GM06990 (cell line): ENCODE measurements at places on chromosomes 2 and 18.

DNA sequence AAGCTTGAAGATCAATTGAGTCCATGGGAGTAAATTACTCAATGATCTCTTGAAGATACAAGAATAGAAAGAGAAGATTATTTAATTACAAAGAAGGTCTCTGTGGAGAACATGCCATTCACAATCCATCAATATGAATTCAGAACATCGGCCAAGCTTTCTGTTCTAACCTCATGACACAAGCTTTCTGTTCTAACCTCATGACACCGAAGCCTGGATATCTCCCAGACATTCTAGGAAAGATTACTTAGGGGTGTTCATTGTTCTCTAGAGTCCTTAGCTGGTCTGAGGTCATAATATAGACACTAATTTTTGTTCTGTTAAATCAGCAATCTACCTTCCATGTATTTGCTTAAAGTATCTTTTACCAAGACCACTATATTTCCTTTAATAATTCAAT lies 95.5 kb downstream of the RDH14 start:
- DNase-seq, result no peak

GRCh38 chr18:13392899-13393298 lies 174.3 kb downstream of the LDLRAD4 start:
- DNase-seq, result no peak

- DNase-seq, result no peak
Observed at GRCh38 chr2:135773917-135774316, 32.3 kb downstream of the UBXN4 start.

DNA sequence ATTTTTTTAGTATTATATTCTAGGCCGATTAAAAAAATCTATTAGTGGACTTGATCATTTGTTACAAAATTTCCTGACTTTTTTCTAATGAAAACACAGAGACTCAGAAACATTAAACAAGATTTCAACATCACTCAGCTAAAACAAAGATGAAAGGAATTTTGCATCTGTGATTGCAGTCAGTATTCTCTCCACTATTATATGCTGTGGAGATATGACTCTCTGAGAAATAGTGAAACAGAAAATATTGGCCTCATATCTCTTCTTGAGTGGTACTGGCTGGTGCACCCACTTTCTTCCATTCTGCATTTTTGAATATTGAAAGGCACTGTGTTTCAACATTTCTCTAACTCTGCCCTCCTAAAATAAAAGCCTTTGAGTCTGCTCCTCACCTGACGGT lies 914.2 kb downstream of the TSN start:
- no peak for DNase-seq

- no peak for DNase-seq
Observed at GRCh38 chr2:207103132-207103531, 62.6 kb downstream of the KLF7 start.

DNA sequence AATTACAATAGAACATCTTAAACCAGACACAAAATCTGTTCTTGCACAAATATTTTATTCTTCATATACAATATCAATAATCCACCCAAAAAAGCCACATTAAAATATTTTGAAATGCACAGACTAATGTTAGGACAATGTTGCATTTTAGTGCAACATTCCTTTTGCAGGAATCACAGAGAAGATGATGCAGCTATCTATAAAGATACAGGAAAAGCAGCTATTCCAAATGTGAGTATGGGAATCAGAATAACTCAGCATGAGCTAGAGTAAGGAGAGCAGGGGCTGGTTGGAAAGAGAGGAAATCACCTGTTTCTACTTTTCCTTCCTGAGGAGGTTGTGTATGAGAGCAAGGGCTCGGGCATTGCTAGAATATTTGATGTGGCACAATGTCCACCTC lies 4.8 kb downstream of the C2orf66 start:
- DNase-seq, result no peak

DNA sequence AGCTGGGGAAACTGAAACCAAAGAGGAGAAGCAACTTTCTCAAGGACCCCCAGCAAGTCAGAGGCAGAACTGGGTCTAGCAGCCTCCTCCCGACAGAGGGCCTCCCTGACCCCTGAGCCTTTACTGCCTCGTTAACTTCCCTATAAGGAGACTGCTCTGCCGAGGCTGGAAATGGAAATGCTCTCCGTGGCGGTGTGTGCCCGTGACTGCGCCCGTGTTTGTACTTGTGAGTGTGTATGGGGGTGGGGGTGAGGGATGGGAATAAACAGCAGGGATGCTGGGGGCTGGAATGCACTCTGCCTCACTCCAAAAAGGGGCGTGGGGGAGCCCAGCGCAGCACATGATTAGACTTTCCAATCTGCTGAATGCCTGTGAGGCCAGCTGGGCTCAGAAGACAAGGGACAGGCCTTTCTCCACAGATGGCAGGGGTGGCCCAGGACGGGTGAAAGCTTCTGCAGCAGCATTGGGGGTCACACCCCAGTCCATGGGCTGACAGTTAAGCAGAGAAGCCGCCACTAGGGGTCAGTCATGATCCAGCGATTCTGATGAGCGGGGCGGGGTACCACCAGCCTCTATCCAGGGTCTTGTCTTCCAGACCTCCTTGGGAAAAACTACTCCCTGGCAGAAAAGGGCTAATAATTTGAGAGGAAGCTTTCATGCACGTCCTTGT lies 26.8 kb downstream of the MPHOSPH10 start:
- DNase-seq, result no peak

DNA sequence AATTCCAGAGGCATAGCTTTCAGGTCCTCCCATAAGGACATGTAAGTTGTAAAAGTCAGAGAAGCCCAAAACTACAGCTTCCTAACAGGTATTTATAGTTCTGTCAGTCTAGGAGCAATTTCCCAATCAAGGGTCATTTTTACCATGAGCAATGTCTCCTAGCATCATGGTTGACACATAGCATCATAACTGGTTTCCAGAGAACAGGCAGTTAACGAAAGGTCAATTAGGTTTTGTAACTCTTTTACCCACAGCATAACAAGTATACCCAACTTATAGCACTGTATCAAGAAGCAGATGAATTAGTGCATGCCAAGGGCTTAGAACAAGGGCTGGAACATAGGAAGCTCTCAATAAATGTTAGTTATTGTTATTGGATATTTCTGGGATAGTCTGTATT lies 110.1 kb downstream of the MREG start:
- DNase-seq, result no peak

DNA sequence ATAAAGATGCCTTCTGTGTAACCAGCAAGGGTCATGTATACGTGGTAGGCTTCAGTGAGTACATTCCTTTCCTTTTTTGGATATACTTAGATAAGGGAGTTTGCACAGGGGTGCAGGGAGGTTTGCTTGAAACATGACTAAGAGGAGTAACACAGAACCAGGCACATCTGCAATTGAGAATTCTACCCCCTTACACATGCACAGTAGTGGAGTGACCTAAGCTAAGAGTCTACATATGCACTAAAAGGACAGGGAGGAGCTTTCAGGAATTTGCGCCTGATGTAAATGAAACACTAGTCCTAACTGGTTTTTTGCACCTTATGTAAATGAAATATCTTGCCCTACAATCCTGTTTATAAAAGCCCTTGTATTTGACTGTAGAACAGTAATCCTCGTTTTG lies 194.8 kb upstream of the NABP1 start:
- no peak for DNase-seq

DNA sequence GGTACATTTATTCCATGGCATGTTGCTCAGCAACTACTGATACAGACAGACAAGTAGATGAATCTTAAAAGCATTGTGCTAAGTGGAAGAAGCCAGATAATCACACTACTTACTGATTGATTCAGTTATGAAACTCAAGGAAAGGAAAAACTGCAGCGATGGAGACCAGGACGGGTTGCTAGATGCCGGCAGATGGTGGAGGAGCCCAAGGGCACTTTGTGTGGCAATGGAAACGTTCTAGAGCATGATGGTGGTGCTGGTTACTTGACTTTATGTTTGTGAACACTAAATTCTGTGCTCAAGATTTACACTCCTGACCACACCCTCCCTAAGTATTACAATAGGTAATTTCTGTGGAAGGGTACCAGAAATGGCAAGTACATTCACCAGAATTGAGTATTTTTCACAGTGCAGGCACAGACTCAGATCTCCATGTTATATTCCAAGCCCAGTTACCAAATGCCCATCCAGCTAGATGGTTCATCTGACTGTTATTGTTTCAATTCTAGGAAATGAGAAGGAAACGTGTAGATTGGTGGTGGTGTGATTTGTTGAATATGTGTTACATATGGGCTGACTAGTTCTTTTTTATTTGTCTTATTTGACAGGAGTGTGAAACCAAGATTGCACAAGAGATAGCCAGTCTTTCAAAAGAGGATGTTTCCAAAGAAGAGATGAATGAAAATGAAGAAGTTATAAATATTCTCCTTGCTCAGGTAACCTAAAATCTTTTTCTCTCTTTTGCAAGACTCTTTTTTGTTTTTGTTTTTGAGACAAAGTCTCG lies 55.1 kb downstream of the RALBP1 start:
- no peak for DNase-seq

GRCh38 chr2:78896536-78896935 lies 129.0 kb upstream of the REG3G start:
- no peak for DNase-seq

GRCh38 chr2:160695402-160696086 lies 201.9 kb upstream of the RBMS1 start:
- DNase-seq, result no peak

DNA sequence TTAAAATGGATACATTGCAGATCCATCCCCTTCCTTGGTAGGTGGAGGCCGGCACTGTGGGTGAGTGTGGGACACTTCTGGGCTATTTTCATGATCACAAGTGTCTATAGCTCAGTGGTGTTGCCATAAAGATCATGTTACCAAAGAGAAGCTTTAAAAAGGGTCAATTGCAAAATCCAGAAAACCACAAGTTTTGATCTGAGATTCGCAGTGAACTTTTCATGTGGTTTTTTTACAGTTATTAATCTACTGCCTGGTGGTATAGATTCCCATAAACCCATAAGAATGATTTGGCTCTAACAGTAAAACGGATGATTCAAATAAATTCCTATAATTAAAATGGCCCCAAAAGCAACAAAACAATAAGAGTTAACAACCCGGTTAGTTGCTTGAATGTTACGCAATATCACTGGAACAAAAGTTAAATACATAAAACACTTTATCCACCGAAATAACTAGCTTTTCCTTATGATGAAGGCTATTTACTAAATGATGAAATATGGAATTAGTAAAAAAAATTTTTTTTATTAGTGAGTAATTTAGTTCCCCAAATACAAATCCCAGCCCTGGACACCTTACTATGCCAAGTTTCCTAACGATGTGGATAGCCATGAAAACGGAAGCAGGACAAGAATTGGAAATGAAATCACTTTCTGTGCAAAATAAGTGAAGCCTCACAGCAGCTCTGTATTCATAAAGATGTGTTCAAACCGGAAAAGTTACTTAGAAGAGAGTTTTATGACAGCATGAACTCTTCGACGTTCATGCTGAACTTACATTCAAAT lies 95.6 kb upstream of the THOC1 start:
- DNase-seq, result no peak

DNA sequence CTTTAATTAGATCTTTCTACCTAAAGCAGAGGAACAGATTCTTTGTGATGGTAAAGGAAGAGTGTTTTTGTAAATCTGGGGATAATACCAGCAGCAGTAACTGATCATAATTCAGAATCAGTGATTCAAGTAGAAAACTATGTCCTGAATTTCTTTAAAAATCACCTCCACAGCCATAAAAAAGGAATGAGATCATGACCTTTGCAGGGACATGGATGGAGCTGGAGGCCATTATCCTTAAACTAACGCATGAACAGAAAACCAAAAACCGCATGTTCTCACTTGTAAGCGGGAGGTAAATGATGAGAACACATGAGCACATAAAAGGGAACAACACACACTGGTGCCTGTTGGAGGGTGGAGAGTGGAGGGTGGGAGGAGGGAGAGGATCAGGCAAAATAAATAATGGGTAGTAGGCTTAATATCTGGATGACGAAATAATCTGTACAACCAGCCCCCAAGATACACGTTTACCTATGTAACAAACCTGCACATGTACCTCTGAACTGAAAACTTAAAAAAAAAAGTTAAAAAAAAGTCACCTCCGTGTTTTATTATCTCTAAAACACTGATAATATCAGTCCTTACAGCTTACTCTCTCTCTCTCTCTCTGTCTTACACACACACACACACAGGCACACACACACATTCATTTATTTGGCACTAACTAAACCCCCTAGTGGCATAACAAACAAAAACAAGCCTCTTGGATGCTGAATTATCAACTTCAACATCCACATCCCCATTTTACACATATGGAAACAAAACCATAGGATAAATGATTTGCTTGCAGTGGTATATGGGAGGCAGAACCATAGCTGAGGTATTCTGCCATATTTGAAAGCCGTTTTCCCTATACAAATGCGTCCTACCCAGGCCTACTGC lies 1.4 kb downstream of the TM4SF20 start:
- no peak for DNase-seq

DNA sequence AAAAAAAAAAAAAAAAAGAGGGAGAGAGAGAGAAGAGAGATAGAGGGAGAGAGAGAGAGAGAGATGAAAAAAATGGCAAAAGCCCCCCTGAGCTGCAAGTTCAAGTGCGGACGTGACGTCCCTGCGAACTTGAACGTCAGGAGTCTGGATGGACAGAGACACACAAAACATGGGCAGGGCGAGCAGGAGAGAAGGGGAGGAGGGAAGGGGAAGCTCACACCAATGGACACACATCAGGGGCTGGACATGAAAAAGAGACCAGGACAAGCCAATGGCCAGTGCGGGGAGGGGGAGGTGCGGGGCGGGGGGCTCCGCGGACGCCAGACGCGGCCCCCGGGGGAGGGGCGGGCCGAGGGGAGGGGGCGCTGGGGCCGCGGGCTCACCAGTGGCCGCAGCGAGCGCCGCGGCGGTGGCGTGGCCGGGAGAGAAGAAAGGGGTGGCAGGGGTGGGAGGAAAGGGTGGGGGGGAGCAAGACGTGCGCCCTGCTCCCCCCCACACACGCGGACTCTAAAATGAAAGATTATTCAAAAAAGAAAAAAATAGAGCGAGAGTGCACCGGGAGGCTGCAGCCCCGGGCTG lies at the start of gene BCL11A:
BCL11A (minus strand) TSS at position 160 of the 579 bp plus-strand sequence. CDS start 384 bp downstream, outside the sequence.
- peak; percentile 57 for DNase-seq

- no peak for DNase-seq
Observed at GRCh38 chr2:127048969-127049897, 57.7 kb downstream of the BIN1 start.

DNA sequence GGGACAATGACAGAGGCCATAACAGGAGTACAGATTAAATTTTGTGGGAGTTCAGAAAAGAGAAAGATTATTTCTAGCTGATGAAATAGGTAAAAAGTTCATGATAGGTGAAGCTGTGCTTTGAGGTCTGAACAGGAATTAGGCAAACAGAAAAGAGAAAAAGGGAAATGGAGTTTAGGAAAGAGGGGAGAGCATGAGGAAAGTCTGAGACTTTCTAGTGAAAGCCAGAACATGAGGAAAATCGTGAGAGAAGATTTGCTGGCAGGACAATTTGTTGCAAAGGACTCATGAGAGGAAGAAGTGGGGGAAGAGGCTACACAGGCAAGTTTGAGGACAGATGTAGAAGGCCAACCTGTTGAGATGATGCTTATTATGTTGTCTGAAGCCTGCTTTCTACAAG lies 6.3 kb upstream of the CHN1 start:
- DNase-seq, result no peak

DNA sequence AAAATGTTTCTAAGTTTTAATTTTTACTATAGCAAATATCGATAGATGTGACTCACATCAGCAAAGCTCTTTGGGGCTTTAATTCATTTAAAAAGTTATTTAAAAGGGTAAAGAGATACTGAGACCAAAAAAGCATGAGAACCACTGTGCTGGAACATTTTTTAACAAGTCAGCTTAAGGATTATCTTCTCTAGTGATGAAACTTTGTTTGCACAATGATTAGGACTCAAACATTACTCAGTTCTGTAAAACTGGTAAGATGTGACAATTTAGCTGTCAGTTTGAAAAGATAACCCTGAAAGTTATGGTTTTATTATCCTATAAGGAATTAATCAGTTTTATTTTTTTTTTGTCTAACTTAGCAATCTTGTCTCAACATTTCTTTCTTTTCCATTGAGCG lies 301.4 kb downstream of the TSN start:
- DNase-seq, result no peak
